ENCODE measurements at places on chromosomes 1 and 21.

DNA sequence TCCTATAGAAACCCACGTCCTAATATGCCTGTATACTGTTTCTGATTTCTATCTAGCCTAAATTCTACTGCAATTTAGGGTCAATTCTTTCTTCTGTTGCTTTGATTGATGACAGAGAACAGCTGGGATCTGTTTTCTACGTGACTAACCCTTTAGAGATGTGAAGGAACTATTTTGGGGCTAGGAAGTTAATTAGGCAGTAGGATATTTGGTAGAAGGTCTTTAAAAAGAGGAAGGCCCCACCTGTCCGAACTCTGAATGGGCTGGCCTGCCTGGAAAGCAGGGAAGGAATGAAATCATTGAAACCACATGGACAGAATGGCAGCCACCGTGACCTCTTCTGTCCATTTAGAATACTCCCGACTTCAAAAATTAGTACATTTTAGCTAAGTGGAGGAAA lies 21.0 kb downstream of the EIF2D start:
- no peak for DNase-seq

GRCh38 chr1:239913141-239913585 lies 178.5 kb upstream of the FMN2 start:
- no peak for DNase-seq

- DNase-seq: no peak
These were observed 40.1 kb upstream of the GPR52 start for GRCh38 chr1:174407665-174408064.

GRCh38 chr1:30248774-30249173 lies 474.6 kb downstream of the MATN1 start:
- no peak for DNase-seq

- no peak for DNase-seq
These were observed 91.3 kb downstream of the CATSPERE start for GRCh38 chr1:244552336-244552735.

DNA sequence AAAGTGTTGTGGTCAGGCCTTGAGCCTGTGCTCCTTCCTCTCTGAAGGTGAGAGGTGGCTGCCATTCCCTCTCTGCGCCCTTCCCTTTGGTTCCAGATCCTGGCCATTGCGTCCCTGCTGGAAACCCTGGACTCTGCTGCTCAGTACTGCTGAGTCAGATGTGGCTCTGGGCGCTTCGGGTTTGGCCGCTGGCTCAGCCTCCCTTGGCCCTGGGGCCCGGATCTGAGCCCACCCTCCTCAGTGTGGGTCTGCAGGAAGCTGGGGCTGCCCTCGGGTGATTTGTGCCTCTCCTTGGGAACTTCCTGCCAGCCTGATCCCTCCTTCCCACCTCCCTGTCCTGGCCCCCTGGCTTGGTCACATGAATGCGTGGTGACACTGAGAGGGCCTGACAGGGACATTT lies 32.2 kb downstream of the QSOX1 start:
- no peak for DNase-seq

- DNase-seq: no peak
These were observed 501.3 kb downstream of the OMA1 start for GRCh38 chr1:58045094-58045705.

DNA sequence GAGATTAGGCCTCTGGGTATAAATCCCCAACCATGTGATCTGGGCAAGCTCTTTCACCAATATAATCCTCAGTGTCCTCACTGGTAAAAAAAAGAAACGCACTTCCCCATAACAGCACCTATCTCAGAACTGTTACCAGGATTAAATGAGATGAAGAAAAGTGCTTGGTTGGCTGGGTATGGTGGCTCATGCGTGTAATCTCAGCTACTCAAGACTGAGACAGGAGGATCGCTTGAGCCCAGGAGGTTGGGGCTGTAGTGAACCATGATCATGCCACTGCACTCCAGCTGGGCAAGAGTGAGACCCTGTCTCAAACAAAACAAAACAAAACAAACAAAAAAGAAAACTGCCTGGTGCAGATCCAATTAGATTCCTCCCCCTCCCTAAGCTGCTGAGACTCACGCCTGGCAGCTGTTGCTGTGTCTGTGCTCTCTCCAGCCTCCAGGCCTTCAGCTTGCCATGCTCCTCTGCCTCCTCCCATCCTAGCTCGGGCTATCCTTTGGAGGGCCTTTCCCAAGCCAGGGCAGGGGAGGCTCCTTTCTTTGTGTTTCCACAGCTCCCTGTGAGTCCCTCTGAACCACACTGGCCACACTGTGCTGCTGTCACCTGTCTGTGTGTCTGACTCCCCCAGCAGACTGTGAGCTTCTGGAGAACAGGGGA lies 19.0 kb downstream of the CYB5RL start:
- DNase-seq: no peak

- no peak for DNase-seq
These were observed 5.2 kb upstream of the SF3A3 start for GRCh38 chr1:37994886-37995566.

DNA sequence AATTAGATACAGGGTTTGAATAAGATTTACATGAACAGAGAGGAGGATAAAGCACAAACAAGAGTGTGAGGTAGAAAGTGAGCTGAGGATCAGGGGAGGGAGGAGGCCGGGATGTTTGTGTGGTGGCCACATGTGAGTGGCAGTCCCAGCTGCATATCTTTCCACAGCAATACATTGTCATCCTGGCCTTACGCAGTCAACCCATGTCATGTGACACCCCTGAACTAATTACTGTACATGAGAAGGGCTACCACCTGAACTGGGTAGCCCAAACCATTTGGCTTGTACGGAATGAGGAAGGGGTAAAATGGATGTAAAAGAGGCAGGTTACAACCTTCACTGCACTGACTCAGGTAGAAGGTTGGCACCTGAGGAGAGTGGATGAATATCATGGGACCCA lies 4.2 kb downstream of the SLAMF7 start:
- no peak for DNase-seq

- DNase-seq: no peak
These were observed 45.4 kb upstream of the IPO9 start for GRCh38 chr1:201783572-201783971.

DNA sequence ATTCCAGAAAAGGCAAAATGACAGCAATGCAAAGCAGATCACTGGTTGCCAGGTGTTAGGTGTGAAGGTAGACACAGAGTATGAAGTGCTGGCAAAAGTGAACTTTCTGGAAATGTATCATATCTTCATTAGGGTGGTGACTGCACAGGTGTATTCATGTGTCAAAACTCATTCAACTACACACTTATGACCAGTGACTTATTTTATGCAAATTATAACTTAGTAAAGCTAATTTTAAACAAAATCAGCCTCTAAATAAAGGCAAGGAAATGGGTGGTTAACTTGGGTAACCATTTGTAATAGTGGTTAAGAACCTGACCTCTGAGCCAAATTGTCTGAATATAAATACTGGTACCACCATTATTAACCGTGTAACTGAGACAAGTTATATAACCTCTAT lies 7.4 kb downstream of the COP1 start:
- DNase-seq: no peak
